ENCODE measurements at places on chromosomes 5 and 9. TPM values are rescaled to one million over a fixed set of nuclear protein-coding genes. Genes with fewer than 3 reads are reported as not detected.

DNA sequence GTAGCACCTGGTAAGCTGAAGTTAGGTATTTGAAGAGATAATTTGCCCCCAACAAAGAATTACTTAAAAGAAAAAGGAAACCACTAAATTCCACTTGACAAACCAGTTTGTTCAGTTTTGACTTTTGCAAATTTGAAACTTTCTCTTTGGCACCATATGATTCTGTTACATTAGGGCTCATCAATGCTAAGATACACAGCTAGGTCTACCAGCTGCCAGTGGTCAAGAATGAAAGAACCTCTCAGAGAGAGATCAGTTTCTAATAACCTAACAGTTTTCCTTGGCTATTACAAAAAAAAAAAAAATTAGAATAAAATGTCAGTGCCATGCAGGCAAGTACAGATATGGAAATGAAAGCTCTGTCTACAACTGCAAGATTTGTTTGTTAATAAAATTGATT, 92.3 kb downstream of the CAAP1 start:
- no peak for DNase-seq

The SLC35A4 gene
- 79.6 TPM for total RNA-seq

DNA sequence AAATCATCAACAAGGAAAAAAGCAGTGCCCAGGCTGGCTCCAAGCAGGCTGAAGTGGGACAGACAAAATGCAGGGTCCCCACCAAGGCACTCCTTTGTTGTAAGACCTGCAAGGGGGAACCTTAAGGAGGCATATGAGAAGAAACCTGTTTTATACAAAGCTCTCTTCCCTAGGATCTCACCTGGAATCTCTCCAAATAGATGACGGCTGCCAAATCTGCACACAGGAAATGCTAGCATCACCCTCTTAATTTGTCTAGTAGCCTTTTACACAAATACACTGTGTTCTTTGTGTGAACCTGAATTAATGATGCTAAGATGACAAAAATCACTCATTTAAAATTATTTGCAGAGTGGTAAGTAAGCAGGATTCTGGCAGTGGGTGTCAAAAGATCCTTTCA, 280.2 kb downstream of the SPOCK1 start:
- no peak for DNase-seq

The F2R gene
- 113 TPM for total RNA-seq

The IL17B gene
- total RNA-seq, result not detected

DNA sequence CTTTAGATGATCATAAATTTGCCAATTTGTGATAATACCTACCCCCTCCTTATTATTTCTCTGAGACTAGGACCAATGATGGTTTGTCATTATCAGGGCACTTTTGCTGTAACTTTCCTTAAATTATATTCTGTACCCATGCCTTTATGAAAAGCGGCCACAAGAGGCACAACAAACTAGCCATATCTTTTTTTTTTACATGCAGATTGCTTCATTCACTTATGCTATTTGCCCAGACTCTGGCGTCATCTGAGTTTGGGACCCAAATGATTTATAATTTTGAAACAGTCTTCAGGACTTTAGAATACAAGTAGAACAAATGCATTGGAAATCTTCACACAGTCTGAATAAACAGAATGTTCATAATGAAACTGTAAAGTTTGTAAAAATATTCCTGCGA, 408.1 kb downstream of the MAT2B start:
- no peak for DNase-seq

DNA sequence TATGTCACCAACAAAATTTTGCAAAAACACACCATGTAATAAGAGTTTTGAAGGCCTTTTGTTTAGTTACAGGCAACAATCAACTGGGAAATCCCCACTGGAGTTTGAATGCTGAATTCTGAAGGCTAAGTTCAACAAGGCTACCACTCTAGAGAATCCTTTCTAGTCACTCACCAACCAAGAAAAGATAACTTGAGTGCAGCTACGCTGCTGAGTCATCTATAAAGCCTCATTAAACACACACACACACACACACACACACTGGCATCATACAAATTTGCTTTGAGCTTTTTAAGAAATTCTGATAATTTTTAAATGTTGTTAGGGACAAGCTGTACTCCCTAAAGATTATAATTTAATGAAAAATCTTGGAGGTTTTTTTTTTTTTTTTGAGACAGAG, 219.6 kb downstream of the DENND1A start:
- no peak for DNase-seq

GRCh38 chr5:116959843-116960242, 385.2 kb upstream of the SEMA6A start:
- no peak for DNase-seq

The PRLR gene
- total RNA-seq, result 0.08 TPM

The PPWD1 gene
- total RNA-seq, result 28.6 TPM

GRCh38 chr9:105554042-105554441, 3.9 kb upstream of the FKTN start:
- DNase-seq, result no peak

The C9orf72 gene
- 10.2 TPM for total RNA-seq

GRCh38 chr5:45627076-45627656, 69.0 kb downstream of the HCN1 start:
- no peak for DNase-seq

All from osteocyte (in vitro differentiated cells).